ENCODE measurements at places on chromosomes 12 and 14.

GRCh38 chr14:20493634-20494033, 11.7 kb upstream of the RNASE10 start:
- no peak for DNase-seq

DNA sequence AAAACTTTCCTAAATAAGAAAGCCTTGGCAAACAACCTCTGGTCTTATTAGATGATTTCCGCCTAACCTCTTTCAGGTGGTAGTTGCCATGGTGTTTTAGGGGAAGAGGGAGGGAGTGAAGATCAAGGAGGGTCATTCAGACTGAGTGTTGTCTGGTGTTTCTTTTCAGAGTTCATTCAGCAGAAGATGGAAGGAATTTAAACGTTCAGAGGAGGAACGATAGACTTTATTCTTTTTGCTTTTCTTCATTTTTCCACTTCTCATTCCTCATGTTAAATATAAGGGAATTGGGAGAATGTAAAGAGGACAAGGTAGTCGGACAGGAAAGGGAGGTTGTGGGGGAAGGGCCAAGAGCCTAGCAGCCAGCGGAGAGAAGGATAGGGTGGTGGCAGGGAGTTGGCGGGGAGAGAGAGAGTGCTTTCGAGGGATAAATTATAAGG, 17.4 kb upstream of the SALL2 start:
- DNase-seq: no peak

DNA sequence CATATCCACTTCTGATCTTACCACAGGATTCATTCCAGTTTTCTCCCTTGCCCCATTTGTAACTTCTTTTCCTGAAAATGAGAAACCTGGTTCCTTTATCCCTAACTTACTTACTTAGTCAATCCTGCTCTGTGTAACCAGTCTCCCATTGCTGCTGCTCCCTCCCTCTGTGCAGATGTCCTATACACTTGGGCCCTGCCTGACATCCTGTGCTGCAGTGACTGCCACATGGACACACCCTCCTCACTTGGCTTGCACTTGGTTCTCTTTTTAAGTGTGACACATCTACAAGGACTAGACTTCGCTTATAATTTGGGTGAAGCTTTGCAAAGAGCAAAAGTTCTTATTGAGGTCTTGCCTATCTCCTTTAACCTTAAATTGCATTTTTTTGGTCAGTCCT, 51.4 kb downstream of the FGD4 start:
- no peak for DNase-seq

DNA sequence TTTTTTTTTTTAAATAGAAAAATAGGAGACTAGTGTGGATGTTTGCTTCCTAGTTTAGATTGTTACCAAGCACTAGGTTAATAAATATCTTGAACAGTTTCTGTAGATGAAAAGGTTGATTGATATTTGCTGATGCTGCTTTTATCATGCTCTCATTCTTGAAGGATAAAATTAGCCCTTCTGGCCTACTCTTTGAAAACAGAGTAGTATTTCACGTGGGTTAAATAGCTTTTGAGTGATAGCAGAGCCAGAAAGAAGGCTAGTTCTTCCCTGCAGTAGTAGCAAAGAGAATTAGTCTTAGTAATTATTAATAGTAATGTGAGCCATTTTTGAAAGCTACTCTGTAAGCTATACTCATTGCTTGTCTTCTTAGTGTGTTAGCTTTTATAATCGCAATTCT, 5.2 kb downstream of the NEDD1 start:
- no peak for DNase-seq

DNA sequence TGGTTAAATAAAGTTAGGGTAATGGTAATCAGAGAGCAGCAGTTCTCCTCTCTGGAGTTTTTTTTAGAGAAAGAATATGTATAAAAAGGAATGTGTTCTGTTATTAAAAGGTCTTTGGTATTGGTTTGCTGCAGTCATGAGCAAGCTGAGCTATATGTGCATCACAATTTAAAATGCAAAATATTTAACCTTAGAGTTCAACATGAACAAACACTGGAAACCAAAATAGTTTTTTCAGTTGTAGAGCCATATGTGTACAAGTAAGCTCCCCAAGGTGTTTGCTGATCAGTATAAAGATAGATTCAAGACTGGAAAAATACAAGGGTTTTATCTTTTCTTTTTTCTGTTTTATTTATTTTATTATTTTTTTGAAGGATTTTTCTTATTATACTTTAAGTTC, 245.0 kb downstream of the NUBPL start:
- DNase-seq: no peak

DNA sequence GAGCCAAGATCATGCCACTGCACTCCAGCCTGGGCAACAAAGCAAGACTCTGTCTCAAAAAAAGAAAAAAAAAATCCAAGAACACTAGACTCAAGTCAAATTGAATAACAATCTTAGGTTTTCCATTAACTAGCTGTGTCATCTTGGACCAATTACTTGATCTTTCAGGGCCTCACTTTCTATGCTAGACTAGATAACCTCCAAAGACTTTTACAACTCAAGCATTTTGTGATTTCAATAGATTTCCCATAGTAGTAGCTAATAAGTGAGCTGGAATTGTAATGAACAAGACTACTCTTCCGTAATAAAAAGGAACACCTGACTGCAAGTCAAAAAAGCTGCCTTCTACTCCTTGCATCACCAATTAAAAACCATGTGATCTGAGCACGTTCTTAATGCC, 127.0 kb upstream of the SSTR1 start:
- no peak for DNase-seq

DNA sequence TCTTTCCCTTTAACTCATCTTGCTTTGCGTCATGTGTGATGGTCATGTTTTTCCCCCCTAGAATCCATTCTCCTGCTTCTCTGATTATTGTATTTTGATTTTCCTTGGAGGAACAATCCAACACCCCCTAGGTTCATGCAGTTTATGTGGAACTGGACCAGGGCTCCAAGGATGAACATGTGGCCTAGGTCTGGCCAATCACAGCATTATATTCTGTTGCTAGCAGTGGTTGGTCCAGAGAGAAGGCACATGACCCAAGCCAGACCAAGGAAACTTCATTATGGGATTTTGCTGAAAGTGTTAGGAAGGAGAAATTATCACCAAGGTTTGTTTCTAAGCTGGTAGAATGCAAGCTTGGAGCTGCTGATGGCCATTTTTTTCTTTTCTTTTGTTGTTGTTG, 6.9 kb upstream of the PPTC7 start:
- no peak for DNase-seq

GRCh38 chr12:120064054-120064940, 52.3 kb downstream of the RAB35 start:
- no peak for DNase-seq

GRCh38 chr14:69693801-69694729, 72.9 kb upstream of the SRSF5 start:
- DNase-seq: peak; percentile 88

DNA sequence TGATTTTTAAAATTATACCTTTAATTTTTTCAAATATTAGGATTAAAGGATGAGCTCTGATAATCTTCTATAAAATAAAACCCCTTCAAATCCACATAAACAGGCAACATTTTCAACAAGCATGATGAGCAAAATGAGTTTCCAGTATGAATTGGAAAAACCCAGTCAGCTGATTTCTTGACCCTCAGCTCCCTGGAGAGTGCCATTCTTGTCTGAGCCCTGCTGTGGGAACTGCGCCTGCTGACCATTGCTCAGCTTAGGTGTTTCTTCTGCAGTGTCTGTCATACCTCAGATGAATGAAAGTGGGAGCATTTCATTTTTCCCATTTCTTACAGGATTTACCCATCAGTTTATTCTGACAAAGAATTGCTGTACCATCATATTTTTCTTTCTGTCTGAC, 27.6 kb downstream of the MAPKAPK5 start:
- DNase-seq: no peak

DNA sequence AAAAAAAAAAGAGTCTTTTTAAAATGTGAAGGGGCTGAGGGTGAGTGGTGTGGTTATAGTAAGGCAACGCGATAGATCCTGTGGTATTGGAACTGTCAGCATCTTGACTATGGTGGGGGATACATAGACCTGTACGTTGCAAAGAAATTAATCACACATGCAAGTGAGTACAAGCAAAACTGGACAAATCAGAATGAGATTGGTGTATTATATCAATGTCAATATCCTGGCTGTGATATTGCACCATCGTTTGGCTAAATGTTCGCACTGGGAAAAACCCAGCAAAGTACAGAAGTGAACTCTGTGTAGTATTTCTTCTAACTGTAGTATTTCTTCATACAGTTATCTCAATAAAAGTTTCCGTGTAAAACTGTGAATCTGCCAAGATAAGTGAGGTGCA, 67.9 kb downstream of the GCH1 start:
- no peak for DNase-seq

DNA sequence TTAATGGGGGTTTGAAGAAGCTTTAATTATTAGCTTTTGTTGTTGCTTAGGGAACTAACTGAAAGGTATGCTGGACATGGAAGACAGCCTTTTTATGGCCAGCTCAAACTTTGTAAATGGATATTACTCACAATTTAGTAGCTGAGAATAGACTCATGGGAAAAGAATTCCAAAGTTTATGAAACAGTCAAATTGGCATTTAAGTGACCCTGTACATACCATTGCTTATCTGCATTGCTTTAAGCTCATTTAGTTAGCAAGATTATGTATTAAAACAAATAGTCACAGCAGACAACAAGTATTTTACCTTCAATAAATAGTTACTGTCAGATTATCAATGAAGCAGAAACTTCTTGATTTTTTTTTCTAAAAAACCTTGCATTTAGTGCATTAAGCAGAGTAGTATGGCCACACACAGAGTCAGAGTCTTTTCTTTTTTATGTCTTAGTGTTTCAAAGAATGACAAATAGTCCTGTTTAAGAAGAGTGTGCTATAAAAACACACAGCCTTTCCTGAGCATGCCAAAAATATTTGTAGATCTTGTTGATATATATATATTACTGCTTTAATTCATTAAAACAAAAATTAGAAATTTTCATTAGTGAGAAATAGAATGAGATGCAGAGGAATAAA, 102.2 kb downstream of the TTC6 start:
- DNase-seq: no peak

- DNase-seq: no peak
Observed at GRCh38 chr12:101441461-101442224, 33.5 kb upstream of the SPIC start.

All from adrenal gland (tissue), 19 donors.